ENCODE measurements at places on chromosomes 2 and 18. TPM values are rescaled to one million over a fixed set of nuclear protein-coding genes. Genes with fewer than 3 reads are reported as not detected.

DNA sequence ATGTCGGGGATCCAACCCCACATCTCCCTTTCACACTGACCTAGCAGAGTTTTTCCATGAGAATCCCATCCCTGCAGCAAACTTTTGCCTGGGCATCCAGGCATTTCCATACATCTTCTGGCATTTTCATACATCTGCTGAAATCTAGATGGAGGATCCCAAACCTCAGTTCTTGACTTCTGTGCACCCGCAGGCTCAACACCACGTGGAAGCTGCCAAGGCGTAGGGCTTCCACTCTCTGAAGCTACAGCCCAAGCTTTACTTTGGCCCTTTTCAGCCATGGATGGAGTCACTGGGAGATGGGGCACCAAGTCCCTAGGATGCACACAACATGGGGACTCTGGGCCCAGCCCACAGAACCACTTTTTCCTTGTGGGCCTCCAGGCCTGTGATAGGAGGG is 32.2 kb upstream of the TEX51 start:
- H3K36me3 ChIP-seq = no peaks in the 10 kb centered on the region
- DNase-seq = no peak
- no peak overlapping the region for H3K27ac ChIP-seq
- no peak overlapping the region for H3K4me3 ChIP-seq

DNA sequence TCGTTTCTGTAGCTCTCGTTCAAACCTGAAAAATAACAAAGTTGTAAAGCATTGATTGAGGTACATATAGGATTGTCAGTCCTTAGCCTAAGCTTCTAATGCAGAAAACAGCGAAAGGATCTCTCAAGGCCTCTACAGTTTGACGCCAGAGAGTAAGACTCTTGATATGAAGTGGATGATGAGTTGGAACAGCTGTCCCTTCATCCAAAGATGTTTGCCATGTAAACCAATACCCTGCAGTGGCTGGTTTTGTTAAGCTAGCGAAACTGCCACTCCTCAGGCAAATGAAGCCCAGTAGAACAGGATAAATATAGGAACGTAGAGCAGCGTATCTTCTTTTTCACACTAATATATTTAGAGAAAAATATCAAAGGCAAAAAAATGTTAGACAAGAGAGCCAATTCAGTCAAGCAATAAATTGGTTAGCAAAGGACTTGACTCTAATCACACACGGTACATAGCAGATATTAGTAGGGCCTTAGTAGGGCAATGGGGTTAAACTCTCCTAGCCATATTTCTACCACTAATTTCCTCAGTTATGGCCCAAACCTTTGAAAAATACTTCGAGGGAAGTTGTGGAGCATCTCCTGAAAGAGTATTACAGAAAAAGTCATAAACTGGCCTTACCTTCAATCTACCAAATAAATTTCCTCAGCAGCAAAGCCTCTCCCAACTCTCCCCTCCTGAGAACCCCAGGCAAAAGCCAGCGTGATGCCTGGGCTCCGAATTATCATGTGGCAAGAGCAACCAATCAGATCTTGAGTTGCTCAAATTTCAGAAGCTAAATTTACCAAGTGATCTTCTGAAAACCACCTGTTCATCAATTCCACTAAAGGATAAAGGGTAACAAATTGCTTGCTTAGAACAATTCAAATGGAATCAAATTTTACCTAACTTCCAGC is at the start of gene NEB:
Gene NEB (minus strand): TSS at position 706 of the 902 bp plus-strand sequence. CDS start 1,320 bp downstream, outside the sequence.
- H3K36me3 ChIP-seq = no peaks in the 10 kb centered on the region
- no peak within 1 kb of the TSS for H3K27ac ChIP-seq
- H3K4me1 ChIP-seq = peaks cover 5% of the 10 kb centered on the region
- no peak within 1 kb of the TSS for H3K4me3 ChIP-seq
- DNase-seq = no peak
- no peaks in the 10 kb centered on the region for H3K27me3 ChIP-seq

DNA sequence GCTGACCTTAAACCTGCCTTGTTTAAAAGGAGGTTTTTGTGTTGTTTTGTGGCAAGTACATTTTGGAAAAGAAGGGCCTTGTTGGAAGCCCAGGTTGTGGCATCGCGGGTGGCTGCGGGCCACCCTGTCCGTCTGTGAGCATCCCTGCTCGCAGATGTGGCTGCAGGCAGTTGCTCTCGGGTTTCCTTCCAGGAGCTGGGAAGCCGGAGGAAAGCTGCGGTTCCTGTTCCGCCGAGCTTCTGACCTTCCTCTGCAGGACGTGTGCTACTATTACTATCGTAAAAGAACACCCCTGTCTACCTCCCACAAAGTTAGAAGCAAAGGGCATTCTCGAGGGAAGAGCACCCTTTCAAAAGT is 766 bp downstream of the MFF start:
- peaks cover 31% of the 10 kb centered on the region for H3K4me1 ChIP-seq
- peaks cover 18% of the 10 kb centered on the region for H3K36me3 ChIP-seq
- peak overlapping the region; percentile 54 for H3K27ac ChIP-seq
- no peak for DNase-seq
- no peaks in the 10 kb centered on the region for H3K27me3 ChIP-seq

GRCh38 chr2:180366481-180366880 is 359.4 kb upstream of the CWC22 start:
- no peaks in the 10 kb centered on the region for H3K27me3 ChIP-seq
- DNase-seq = no peak
- H3K4me3 ChIP-seq = no peak overlapping the region
- no peak overlapping the region for H3K27ac ChIP-seq
- no peaks in the 10 kb centered on the region for H3K4me1 ChIP-seq
- no peaks in the 10 kb centered on the region for H3K36me3 ChIP-seq

GRCh38 chr18:32333781-32334180 is 136.9 kb downstream of the GAREM1 start:
- H3K27ac ChIP-seq = no peak overlapping the region
- no peaks in the 10 kb centered on the region for H3K4me1 ChIP-seq
- no peak for DNase-seq
- no peaks in the 10 kb centered on the region for H3K36me3 ChIP-seq

- DNase-seq = no peak
- H3K4me1 ChIP-seq = no peaks in the 10 kb centered on the region
- H3K27me3 ChIP-seq = no peaks in the 10 kb centered on the region
- no peak overlapping the region for H3K27ac ChIP-seq
- no peaks in the 10 kb centered on the region for H3K36me3 ChIP-seq
Observed at GRCh38 chr2:174477759-174478158, 9.1 kb downstream of the GPR155 start.

GRCh38 chr2:146412625-146413024 is 1432.2 kb upstream of the ACVR2A start:
- DNase-seq = peak; percentile 51
- no peaks in the 10 kb centered on the region for H3K36me3 ChIP-seq
- H3K4me1 ChIP-seq = no peaks in the 10 kb centered on the region

- no peak for DNase-seq
- no peaks in the 10 kb centered on the region for H3K4me1 ChIP-seq
- no peaks in the 10 kb centered on the region for H3K27me3 ChIP-seq
Observed at GRCh38 chr2:159044804-159045286, 76.4 kb downstream of the TANC1 start.

GRCh38 chr18:59509481-59510442 is 150.7 kb upstream of the LMAN1 start:
- DNase-seq = no peak
- H3K36me3 ChIP-seq = no peaks in the 10 kb centered on the region
- no peak overlapping the region for H3K27ac ChIP-seq
- H3K27me3 ChIP-seq = no peaks in the 10 kb centered on the region
- no peaks in the 10 kb centered on the region for H3K4me1 ChIP-seq

DNA sequence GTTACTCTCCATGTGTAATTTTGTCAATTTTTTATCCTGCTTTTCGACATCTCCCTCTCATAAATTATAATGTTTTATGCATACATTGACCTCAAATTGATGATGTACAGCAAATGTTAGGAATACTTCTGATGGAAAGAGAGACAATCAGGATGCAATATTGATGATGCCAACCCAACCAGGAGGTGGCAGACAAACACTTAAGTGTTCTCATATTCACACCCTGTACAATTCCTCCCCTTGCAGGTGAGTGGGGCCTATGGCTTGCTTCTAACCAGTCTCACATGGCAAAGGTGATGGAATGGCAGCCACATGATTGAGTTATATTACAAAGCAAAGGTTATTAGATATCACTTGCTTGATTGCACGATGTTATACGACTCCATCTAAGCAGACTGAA is 594.3 kb upstream of the REG3G start:
- peak; percentile 42 for DNase-seq
- H3K4me1 ChIP-seq = no peaks in the 10 kb centered on the region
- H3K27me3 ChIP-seq = no peaks in the 10 kb centered on the region
- no peaks in the 10 kb centered on the region for H3K36me3 ChIP-seq
- H3K27ac ChIP-seq = no peak overlapping the region

DNA sequence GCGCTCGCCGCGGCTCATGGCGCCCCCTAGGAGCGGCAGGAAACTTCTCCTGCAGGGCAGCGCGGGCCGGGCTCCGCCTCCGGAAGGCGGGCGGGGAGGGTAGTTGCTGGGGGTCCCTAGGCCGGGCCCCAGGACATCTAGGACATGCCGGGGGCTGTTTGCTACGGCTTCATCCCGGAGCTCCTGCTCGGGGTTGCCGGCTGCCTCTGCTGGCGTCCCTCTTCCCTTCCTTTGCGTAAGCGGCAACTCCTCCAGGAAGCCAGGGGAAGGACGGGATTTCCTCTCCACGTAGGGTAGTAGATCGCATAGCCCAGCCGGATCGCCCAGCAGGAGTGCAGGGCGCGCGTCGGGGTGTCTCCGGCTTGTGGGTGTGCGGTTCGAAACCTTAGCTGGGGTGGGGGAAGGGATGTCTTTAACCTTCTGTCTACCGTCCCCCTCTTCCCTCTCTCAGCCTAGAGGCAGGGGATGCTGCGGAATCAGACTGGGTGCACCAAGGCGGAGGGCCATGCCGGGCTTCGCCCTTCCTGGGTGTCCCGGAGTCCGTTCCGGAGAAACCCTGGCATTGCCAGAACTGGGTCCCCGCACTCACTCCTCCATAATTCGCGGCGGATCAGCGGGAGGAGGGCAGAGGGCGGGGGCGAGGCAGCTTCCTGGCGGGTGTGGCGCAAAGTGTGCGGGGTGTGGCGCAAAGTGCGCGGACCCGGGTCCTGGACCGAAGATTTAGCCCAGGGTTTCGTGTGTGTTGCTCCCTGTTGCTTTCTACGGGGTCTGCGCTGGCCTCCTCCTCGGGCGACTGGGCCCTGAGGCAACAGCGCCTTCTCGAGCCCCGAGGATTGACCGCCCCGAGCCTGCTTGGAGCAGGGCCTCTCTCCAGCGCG is 12.2 kb upstream of the SKOR2 start:
- H3K4me1 ChIP-seq = no peaks in the 10 kb centered on the region
- no peak overlapping the region for H3K4me3 ChIP-seq
- no peak for DNase-seq
- H3K27ac ChIP-seq = no peak overlapping the region
- H3K36me3 ChIP-seq = no peaks in the 10 kb centered on the region

- no peak for DNase-seq
- no peaks in the 10 kb centered on the region for H3K36me3 ChIP-seq
- H3K27ac ChIP-seq = no peak overlapping the region
- H3K4me3 ChIP-seq = no peak overlapping the region
- H3K27me3 ChIP-seq = no peaks in the 10 kb centered on the region
- peaks cover 8% of the 10 kb centered on the region for H3K4me1 ChIP-seq
Observed at GRCh38 chr18:76657911-76658470, 162.9 kb upstream of the ZNF516 start.

GRCh38 chr2:12778811-12779579 is 62.3 kb downstream of the TRIB2 start:
- H3K27ac ChIP-seq = no peak overlapping the region
- H3K4me3 ChIP-seq = no peak overlapping the region
- no peaks in the 10 kb centered on the region for H3K4me1 ChIP-seq
- DNase-seq = no peak
- H3K36me3 ChIP-seq = no peaks in the 10 kb centered on the region

DNA sequence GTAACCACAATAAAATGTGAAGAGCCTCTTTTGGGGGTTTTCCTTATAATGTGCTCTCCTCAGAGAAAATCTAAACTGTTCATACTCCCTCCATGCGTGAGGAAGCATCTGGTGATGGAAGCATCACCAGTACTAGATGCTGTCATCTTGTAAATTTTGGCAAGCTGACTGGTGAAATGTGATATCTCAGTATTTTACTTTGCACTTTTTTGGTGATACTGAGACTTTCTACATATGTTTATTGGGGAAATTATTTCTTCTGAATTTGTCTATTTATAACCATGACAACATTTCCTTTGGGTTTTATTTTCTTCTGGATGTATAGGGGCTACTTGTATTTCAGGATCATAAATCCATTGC is 95.9 kb upstream of the DLGAP1 start:
- no peaks in the 10 kb centered on the region for H3K36me3 ChIP-seq
- H3K4me3 ChIP-seq = no peak overlapping the region
- no peak for DNase-seq

GRCh38 chr2:144348846-144349245 is 171.1 kb downstream of the ZEB2 start:
- no peaks in the 10 kb centered on the region for H3K4me1 ChIP-seq
- H3K27ac ChIP-seq = no peak overlapping the region
- no peaks in the 10 kb centered on the region for H3K36me3 ChIP-seq

GRCh38 chr18:44654573-44654972 is 26.1 kb upstream of the SETBP1 start:
- H3K4me1 ChIP-seq = no peaks in the 10 kb centered on the region
- no peak for DNase-seq
- H3K27ac ChIP-seq = no peak overlapping the region
- H3K4me3 ChIP-seq = no peak overlapping the region
- H3K27me3 ChIP-seq = no peaks in the 10 kb centered on the region
- H3K36me3 ChIP-seq = no peaks in the 10 kb centered on the region

DNA sequence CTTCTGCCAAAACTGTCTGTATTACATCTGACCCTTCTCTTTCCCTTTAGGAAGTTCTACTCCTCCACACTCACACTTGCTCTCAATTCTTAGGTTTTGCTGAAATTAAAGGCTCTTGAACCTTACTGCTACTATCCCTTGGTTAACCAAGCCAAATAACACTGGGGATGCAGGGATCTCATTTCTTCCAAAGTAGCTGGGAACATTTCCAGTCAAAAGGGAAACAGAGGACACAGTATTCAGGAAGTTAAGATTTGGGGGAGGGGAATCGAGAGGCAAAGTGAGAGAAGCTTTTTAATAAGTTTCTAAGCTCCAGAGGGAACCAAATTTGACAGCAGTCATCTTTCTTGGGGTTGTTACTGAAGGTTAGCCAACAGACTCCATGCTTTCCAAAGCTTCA is 6.2 kb downstream of the SEPTIN2 start:
- DNase-seq = no peak
- H3K27ac ChIP-seq = peak overlapping the region; percentile 98
- peaks cover 35% of the 10 kb centered on the region for H3K36me3 ChIP-seq
- peak overlapping the region; percentile 14 for H3K4me3 ChIP-seq
- H3K27me3 ChIP-seq = no peaks in the 10 kb centered on the region
- peaks cover 92% of the 10 kb centered on the region for H3K4me1 ChIP-seq

GRCh38 chr2:110105608-110106467 is 9.8 kb downstream of the MALL start:
- H3K4me1 ChIP-seq = no peaks in the 10 kb centered on the region
- DNase-seq = no peak
- no peak overlapping the region for H3K27ac ChIP-seq
- H3K36me3 ChIP-seq = no peaks in the 10 kb centered on the region
- H3K27me3 ChIP-seq = no peaks in the 10 kb centered on the region

- DNase-seq = no peak
- peak overlapping the region; percentile 91 for H3K27ac ChIP-seq
- H3K27me3 ChIP-seq = no peaks in the 10 kb centered on the region
- H3K36me3 ChIP-seq = no peaks in the 10 kb centered on the region
Observed at GRCh38 chr18:27713738-27714095, 463.2 kb downstream of the CDH2 start.

Gene CIDEA
- not detected for total RNA-seq

Gene IL1RL1
- not detected for total RNA-seq

Gene CDKL4
- total RNA-seq = 14.3 TPM

Gene IL1R2
- not detected for total RNA-seq

Gene CCDC102B
- 7.5 TPM for total RNA-seq

Gene KIF1A
- not detected for total RNA-seq

Gene TUBA4B
- not detected for total RNA-seq
